ENCODE measurements at places on chromosomes 12 and 14.

DNA sequence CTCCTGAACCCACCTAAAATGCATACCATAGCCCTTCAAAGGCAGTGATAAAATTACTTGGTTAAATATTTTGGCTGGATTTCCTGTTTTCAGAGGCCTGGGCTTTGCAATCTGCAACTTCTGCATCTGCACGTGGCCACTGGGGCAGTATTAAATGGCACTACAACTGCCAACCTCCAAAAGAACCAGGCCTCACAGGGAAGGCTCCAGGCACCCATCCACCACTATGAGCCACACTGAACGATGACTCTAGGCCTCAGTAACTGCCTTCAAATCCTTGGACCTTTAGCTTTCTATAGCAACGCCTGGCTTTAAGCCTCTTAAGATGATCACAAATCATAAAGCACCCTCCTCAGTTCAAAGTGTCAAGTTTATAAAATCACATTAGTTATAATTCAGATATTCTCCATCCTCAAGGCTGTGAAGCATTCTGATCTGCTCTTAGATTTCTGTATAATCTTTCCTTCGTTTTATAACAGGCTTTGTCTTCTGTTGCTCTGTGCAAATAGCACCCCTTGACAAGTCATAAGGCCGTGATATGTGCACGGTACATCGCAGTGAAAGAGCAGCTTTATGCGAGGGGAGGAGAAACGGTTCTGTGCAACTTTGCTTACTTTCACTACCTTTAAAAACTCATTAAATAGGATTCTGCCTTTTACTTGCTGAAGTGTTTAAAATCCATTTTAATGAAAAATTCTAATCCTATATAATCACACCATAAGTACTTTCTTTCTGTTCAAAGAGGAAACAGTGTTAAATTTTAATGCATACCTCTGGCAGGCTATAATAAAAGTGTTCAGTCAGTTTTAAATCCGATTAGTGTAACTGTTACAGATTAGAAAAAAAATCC, 196.4 kb upstream of the G2E3 start:
- DNase-seq: no peak

DNA sequence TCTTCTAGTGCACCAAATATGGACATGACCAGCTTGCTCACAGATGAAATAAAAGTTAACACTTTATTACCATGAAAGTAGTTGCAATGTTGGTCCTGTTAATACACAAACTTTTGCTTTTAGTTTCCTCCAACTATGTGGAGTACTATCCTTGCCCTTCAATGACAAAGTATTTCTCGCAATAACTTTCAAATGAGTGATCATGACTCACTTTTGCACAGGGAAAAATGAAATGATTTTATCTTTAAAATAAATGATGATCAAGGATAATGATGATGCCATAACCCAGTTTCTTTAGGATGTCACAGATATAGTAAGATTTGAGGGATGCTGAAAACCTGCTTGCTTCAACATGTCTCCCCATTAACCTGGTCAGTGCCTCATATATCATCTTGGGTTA, 254.0 kb upstream of the KITLG start:
- no peak for DNase-seq

DNA sequence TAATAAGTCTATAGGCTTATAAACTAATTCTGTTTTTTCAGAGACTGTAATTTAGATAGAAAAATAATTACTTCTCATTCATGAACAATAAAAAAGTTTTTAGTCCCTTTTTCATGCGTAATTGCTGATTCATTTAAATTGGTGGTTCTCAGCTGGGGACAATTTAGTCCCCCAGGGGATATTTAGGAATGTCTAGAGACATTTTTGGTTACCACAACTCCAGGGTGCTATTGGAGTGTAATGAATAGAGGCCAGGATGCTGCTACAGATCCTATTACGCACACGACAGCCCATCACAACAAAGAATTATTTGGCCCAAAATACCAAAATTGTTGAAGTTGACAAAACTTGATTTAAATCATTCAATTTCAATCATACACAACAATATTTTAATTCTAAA, 22.8 kb upstream of the VCPKMT start:
- no peak for DNase-seq

- DNase-seq: no peak
Observed at GRCh38 chr12:78732481-78732880, 132.1 kb upstream of the SYT1 start.

- DNase-seq: no peak
Observed at GRCh38 chr12:99985129-99985570, 414 bp upstream of the ANKS1B start.

GRCh38 chr12:130838951-130839769, at the start of gene STX2:
Gene STX2, minus strand, starts transcription at chr12:130839250. Its CDS starts 151 bp downstream, at chr12:130839099.
- DNase-seq: peak; percentile 85

DNA sequence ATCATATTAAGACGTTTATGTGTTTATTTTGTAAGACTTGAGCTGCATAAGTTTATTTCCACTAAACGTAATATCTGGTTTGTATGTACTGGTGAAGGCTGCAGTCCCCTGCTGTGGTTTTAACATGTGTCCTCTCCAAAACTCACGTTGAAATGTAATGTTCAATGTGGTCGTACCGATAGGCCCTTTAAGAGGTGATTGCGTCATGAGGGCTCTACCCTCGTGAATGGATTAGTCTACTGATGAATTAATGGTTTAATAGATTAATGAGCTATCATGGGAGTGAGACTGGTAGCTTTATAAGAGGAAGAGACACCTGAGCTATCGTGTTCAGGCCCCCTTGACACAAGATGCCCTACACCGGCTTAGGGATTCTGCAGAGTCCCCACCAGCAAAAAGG, 14.9 kb downstream of the LRIG3 start:
- DNase-seq: no peak
